Neural crest cell (in vitro differentiated cells): ENCODE measurements at places on chromosomes 2 and 18. TPM values are rescaled to one million over a fixed set of nuclear protein-coding genes. Genes with fewer than 3 reads are reported as not detected.
A peak's percentile ranks its signal among the peaks of the same experiment; 100 is the strongest.

DNA sequence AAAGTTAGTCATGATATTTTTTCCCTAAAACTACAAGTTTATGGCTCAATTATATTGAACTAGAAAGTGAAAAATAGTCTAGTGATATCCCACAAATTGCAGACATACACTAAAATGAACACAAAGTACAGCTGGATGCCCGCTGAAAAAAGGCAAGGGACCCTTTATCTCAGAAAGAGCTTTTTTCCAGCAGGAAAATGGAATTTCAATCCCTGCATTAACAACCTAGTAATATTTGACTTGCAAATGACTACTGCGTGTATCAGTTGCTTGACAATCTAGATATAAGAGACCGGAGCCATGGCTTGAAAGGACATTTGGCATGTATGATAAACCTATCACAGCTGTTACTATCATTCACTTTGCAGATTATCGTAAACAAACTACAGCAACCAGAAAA, 49.1 kb downstream of the LRPPRC start:
- H3K4me1 ChIP-seq = no peaks in the 10 kb centered on the region
- no peaks in the 10 kb centered on the region for H3K27me3 ChIP-seq
- DNase-seq = no peak

GRCh38 chr2:121356058-121356640, 71.1 kb upstream of the TFCP2L1 start:
- H3K4me3 ChIP-seq = no peak overlapping the region

GRCh38 chr18:3910512-3910911, 460.5 kb downstream of the TGIF1 start:
- no peak for DNase-seq
- no peak overlapping the region for H3K27ac ChIP-seq
- H3K4me1 ChIP-seq = no peaks in the 10 kb centered on the region
- no peak overlapping the region for H3K4me3 ChIP-seq
- H3K27me3 ChIP-seq = no peaks in the 10 kb centered on the region
- H3K36me3 ChIP-seq = no peaks in the 10 kb centered on the region

DNA sequence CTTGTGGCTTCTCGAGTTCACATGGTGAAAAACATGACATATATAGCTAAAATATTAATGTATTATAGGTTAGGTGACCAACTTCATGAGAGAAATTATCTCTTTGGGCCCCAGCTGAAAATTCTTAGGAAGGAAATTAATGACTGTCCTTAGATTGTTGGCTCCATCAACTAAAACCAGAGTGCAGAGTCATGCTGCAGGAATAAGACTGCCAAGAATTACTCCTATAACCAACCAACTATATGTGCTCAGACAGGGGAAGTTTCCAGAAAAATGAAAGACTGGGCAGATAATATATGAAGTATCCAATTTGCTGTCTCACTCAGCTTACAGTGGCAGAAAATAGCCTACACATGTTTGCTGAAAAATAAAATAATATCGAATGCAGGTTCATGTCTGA, 71.0 kb upstream of the TMEFF2 start:
- no peaks in the 10 kb centered on the region for H3K27me3 ChIP-seq
- H3K4me3 ChIP-seq = no peak overlapping the region
- DNase-seq = no peak
- H3K36me3 ChIP-seq = no peaks in the 10 kb centered on the region
- H3K27ac ChIP-seq = no peak overlapping the region

GRCh38 chr2:127954857-127955256, 69.1 kb upstream of the AMMECR1L start:
- no peak for DNase-seq
- H3K36me3 ChIP-seq = peaks cover 17% of the 10 kb centered on the region
- H3K4me3 ChIP-seq = no peak overlapping the region
- no peaks in the 10 kb centered on the region for H3K4me1 ChIP-seq
- no peak overlapping the region for H3K27ac ChIP-seq
- no peaks in the 10 kb centered on the region for H3K27me3 ChIP-seq

GRCh38 chr18:211582-211981, 53.2 kb downstream of the USP14 start:
- H3K36me3 ChIP-seq = peaks cover 17% of the 10 kb centered on the region
- H3K4me1 ChIP-seq = no peaks in the 10 kb centered on the region
- H3K27ac ChIP-seq = no peak overlapping the region
- H3K4me3 ChIP-seq = no peak overlapping the region
- no peak for DNase-seq

DNA sequence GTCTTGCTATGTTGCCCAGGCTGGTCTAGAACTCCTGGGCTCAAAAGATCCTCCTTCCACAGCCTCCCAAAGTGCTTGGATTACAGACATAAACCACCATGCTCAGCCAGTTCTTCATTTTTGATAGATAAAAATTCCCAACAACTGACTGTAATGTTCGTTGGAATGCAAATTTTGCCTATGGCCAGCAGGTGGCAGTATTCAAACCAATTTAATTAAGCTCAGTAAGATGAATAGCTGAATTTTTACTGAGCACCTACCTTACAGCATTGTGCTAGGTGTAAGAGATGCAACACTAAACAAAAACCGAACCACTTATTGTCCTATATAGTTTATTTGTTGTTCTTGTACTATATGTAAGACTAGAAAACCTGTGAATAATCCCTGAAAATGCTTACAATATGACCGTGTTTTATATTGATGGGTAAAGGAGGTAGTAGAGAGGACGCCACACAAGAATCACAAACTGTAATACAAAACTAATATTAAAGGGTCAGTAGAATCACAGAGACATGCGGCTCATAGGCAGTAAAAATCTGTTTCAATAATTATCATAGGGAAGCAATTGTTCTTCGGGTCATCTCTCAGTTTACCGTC, 8.2 kb upstream of the TMEM182 start:
- peak; percentile 21 for DNase-seq
- no peaks in the 10 kb centered on the region for H3K27me3 ChIP-seq
- no peaks in the 10 kb centered on the region for H3K4me1 ChIP-seq
- no peak overlapping the region for H3K4me3 ChIP-seq
- H3K36me3 ChIP-seq = peaks cover 4% of the 10 kb centered on the region

DNA sequence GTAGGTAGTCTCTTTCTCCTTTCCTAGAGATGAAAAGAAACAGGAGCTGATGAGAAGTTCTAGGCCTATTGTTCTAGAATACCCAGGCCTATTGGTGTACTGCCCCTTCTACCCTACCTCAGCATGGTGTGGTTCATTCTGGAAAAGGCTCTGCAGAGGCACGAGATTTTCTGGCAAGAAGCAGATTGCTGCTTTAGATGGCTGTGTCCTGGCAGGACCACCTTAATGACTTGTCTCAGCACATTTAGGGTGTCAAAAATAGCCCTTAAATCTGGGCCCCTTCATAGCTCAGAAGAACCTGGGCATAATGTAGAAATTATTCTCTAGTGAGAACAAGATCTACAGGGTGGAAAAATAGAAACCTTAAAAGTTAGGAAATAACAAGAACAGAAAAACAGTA, 87.9 kb downstream of the BCL2L11 start:
- peaks cover 4% of the 10 kb centered on the region for H3K4me1 ChIP-seq
- no peak for DNase-seq
- peaks cover 2% of the 10 kb centered on the region for H3K36me3 ChIP-seq

The ALPI gene
- total RNA-seq = not detected in 2 replicates

The PAX8 gene
- 0.49 and 0.98 TPM in 2 replicates for total RNA-seq

The POTEI gene
- total RNA-seq = 1.1 and 1.3 TPM in 2 replicates

The ING5 gene
- total RNA-seq = 61.9 and 63.4 TPM in 2 replicates

The ITPRIPL1 gene
- total RNA-seq = 24.2 and 25.6 TPM in 2 replicates

The PLA2R1 gene
- total RNA-seq = 0.09 and 0.18 TPM in 2 replicates

The SLC14A1 gene
- total RNA-seq = not detected in 2 replicates

The TLK1 gene
- 65.5 and 70.6 TPM in 2 replicates for total RNA-seq

The DES gene
- 0.28 TPM in 1 of 2 replicates, not detected in the other for total RNA-seq

The ASPRV1 gene
- total RNA-seq = 1.2 and 1.7 TPM in 2 replicates

The SLC30A3 gene
- 0.48 and 0.93 TPM in 2 replicates for total RNA-seq

The PDCD1 gene
- not detected in 2 replicates for total RNA-seq

The ANKRD30B gene
- total RNA-seq = not detected in 2 replicates
